ENCODE measurements at places on chromosomes 1 and 21.

GRCh38 chr1:56553046-56553445, 26.3 kb downstream of the PLPP3 start:
- no peak for DNase-seq

DNA sequence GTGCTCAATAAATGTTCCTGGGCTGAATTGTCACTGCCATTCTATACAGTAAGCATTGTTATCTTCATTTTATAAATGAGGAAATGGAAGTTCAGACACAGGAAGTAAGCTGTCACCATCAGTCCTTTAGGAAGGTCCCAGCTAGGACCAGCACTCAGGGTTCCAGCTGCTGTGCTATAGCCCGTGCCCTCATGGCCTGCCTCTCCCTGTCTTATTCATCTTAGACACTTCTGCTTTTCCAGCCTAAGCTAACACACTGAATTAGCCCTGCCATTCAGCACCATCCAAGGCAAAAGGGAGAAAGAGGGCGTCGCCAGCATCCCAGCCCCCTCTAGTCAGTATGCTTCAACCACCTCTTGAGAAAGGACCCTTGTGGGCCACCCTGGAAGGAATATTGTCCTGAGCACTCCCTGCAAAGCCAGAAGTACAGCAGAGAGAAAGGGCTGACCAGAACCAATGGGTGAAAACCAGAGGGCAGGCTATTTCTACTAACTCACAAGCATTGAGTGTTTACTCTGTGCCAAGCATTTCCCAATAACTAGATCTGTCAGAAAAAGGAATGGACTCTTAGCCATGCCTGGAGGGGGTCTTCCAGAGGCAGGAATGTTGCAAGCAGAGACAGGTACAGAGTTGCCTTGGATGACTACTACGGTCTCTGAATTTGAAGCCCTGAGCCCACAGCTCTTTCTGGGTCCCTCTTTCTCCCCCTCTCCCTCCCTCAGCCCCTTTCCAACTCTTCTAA, 77.9 kb upstream of the NFIA start:
- DNase-seq, result no peak

DNA sequence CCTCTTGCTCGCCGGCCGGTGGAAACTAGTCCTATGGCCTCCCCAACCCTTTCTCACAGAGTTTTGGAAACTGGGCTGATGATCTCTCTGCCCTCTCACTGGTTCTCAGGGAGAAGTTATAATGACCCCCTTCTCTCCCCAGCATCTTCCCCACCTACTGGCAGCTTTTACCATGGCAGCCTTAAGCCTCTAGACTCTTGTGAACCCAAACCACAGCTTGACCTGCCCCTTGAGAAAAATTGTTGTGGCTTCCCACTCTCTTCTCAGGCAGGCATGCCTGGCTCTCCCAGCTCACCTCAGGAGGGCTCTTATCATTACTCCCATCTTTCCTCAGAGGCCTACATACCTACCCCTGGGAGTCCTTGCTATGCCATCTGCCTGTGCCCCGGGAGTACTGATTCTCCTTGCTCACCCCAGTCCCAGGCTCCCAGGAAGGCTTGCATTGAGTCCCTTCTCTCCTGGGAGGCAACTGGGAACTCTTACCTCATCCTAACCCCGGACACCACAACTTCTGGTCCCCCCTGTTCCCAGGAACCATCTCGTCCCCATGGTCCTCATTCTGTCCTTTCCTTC, 1.6 kb downstream of the NSUN4 start:
- DNase-seq, result no peak

DNA sequence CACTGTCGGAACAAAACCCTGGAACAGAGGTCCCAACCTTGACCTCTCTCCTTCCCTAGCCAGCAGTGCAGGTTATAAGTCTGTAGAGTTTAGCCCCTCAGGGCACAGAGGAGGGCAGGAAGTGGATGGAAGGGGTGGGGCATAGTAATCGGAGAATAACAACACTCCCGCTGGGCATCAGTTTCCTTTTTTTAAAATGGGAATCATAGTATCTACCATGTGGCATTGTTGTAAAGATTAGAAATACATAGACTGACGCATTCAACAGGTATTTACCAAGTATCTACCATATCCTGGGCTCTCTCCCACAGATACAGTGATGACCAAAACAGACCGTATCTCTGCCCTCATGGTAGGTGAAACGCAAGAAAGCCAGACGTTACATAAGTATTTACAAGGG, 24.9 kb upstream of the ATF3 start:
- DNase-seq, result no peak

DNA sequence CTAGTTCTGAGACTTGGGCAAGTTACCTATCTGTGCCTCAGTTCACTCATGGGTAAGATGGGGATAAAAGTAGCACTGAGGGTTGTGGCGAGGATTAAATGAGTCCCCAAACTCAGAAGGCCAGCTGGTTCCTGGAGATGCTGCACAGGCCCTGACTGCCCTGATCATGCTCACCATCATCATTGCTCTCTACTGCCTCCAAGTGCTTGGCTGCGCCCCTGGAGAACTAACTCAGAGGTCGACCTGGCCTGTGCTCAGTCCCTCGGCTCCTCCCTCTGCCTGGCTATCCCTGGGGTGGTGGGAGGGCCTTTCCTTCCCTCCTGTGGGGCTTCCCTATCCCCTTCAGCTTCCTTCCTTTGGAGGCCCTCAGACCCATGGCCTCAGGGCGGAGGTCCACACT, 5.6 kb downstream of the SLC5A9 start:
- no peak for DNase-seq

DNA sequence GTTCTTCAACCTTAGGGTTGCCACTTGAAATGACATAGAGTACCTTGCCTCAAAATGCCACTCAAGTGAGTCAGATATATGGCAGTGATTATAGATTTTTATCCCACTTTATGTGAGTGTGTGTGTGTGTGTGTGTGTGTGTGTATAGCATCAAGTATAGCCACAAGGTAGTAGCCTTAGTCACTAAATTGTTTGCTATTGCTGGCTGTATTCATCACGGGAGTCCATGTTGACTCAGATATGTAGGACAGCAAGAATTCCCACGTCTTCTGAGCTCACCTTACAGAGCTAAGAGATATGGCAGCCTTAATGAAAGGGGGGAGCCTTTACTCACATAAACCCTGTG, 9.3 kb downstream of the ETS2 start:
- no peak for DNase-seq
